ENCODE measurements at places on chromosomes 5 and 9. TPM values are rescaled to one million over a fixed set of nuclear protein-coding genes. Genes with fewer than 3 reads are reported as not detected.

GRCh38 chr5:145244251-145244650, 590.9 kb downstream of the PRELID2 start:
- DNase-seq = no peak

GRCh38 chr9:134317790-134318414, 8.4 kb upstream of the RXRA start:
- no peak for DNase-seq

- no peak for DNase-seq
These were observed 306.2 kb downstream of the SEMA5A start for GRCh38 chr5:9239626-9240025.

- DNase-seq = no peak
These were observed 442.4 kb downstream of the KIF4B start for GRCh38 chr5:155455791-155456514.

Gene BTNL8
- not detected for total RNA-seq

GRCh38 chr9:78664370-78664769, 367.4 kb downstream of the PSAT1 start:
- DNase-seq = no peak

Measured in glomerular endothelial cell (primary cell).